NCI-H748 treated with DMSO at 0.1 percent for 48 hours (cell line): ENCODE measurements at places on chromosomes 3 and 15.
A peak's percentile ranks its signal among the peaks of the same experiment; 100 is the strongest.

DNA sequence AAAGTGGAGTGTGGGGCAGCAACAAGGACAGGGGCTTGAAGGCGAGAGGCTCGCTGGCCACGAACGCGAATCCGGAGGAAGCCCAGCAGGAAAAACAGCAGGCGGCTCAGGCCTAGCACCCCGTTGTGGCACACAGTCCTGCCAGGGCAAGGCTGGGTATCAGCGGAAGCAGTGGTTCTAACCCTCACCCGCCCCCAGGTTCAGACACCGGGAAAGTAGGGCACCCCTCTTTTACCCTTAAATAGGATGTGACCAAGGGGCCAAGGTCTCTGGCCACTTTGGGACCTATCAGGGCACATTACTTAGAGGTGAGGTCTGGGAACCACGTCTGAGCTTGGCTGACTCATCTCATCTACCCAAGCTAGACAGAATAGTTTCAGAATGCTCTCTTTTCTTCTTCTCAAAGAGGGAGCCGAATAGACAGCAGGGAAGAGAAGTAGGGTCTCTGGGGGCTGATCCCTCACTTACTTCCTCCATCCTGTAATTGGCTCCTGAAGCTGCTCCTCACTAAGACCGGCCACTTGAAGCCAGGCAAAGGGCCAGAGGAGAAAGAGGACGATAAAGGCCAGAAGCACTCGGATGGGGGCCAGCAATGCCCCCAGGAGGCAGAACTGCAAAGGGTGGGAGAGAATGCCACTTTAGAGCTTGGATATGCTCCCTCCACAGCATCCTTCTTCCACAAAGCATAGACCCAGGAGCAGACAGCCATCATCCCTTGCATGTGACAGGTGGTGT lies 1.7 kb downstream of the LPCAT4 start:
- no peak for DNase-seq

DNA sequence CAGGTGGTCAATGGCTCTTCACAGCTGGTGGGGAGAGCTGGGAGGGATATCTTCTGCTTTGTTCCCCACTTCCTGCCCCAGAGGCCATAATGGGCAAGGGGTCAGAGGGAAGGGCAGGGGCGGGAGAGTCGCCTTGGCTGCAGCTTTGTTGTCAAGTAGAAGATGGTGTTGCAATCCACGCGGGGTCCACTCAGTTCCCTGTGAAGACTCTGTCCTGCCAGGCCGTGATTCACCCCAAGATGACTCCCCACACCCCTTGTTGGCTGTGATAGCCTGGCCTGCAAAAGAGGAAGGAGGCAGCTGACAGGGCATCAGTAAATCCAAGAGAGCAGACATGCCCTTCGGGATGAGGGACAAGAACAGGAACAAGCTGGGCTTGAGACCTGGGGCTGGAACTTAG lies 6.9 kb downstream of the GALNT15 start:
- DNase-seq = no peak

DNA sequence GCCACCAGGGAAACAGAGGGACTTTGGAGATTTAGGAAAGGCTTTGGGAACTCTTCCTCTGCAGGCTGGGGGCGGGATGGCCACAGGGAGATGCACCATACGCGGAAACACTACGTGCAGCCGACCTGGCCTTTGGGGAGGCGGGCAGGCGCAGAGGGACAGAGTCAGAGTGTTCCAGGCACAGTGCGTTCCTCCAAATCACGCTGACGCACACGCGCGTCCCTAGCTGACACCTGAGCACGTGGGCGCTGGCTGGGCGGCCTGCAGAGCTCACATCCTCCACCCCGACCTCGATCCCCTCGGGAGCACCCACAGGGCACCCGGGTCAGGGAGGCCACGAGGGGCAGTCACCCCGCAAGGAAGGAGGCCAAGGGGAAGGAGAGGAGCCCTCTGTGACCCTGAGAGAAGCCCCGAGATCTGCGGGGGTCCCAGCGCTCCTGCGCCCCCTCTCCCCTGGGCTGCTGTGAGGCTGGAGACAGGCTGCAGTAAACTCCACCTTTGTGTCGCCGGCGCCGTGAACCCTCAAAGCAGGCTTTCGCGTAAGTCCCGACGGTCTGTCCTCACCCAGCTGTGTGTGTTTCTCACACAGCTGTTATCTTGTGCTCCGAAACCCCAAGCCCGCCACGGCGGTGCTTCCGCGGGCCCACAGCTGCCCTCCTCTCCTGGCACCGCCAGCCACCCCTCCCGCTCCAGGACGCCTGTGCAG lies 196.3 kb downstream of the OCA2 start:
- DNase-seq = no peak

- peak; percentile 81 for DNase-seq
Measured at GRCh38 chr3:60743631-60744164, 507.6 kb downstream of the FHIT start.
